D341Med (cell line): ENCODE measurements at places on chromosomes 1 and 21.

GRCh38 chr1:174884038-174884437, 115.7 kb upstream of the CACYBP start:
- no peak for DNase-seq

GRCh38 chr21:33892853-33893252, 22.8 kb downstream of the ATP5PO start:
- DNase-seq = no peak

DNA sequence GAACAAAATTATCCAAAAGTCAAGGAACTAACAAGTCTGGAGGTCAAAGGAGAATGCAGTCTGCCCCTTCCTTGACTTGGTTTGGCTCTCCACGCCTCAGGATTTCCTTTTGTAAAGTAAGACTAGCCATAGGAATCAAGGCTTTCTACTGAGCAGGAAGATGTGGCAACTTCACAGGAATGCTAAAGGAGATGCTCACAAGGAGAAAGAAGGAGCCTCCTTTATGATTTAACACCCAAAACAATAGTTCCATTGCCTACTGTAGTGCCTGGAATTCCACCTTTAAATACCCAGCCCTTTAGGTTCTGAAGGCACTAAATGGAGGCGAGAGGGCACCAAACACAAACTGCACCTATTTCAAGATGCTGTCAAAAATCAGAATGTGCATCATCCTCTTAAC, 176.3 kb upstream of the NFIA start:
- DNase-seq = no peak

DNA sequence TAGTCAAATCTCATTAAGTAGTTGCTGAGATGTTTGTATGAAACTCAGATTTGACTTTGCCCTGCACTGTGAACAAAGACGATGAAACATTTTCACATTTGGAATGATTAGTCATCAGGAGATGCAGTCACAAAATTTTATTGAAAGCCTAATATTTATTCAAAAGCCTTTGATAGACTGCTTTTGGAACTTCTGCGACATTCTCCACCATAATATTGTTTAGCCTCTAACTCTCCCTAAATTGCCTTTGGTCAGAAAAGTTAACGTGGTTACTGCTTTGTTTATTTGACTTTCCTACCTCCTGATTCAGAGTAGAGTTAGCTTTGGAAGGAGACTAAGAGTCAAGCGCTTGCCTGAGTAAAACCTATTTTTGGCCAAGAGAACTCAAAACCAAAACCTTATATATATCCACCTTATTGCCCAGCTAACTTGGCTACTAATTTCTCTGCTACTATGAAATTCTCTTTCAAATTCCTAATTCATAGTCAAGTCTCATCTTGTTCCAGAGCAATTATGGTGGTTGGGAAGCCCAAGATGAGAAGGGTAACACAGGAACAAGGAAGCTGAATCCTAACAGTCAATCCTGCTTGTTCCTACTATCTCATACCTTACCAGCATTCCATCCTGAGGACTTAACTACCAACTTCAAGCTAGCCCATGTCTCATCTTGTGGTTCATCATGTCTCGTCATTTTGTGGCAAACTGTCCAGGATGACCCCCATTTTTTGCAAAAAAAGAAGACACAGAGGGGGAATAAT, 429.6 kb downstream of the USP25 start:
- DNase-seq = no peak
